Central memory CD8-positive, alpha-beta T cell (primary cell): ENCODE measurements at places on chromosomes 11 and 22.

- H3K4me3 ChIP-seq: no peak overlapping the region
- no peak for DNase-seq
These were observed 23.5 kb downstream of the TP53AIP1 start for GRCh38 chr11:128919216-128919615.

DNA sequence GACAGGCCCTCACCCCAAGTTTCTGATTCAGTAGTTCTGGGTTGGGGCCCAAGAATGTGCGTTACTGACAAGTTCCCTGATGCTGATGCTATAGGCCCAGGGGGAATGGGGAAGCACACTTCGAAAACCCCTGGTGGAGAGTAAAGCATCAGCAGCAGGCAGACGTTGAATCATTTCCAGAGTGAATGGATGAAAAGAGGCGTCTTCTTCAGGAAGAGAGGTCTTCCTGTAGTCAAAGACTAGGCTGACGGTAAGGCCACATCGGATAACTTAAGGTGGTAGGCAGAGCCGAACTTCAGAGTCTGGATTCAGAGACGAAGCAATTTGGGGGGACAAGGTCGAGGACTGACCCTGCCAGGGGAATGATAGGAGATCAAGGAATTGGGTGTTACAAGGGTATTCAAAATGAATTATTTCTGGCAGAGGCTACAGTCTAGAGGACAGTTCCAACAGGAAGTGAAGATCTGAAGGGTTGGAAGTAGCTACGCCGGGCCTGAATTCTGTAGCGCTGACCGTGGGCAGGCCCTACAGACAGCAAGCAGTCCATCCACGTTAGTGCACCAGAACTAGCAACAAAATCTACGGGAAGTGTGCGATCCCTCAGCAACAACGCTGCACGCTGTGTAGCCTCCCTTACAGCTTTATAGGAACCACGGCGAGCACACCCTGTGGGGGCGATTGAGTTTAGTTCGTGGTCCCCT lies 862 bp upstream of the CENATAC start:
- peak; percentile 15 for DNase-seq
- peaks cover 33% of the 10 kb centered on the region for H3K36me3 ChIP-seq
- peak overlapping the region; percentile 96 for H3K27ac ChIP-seq
- H3K27me3 ChIP-seq: no peaks in the 10 kb centered on the region

GRCh38 chr22:20568502-20569058 lies 61.2 kb downstream of the MED15 start:
- peak overlapping the region; percentile 82 for H3K4me3 ChIP-seq
- no peak for DNase-seq
- no peaks in the 10 kb centered on the region for H3K27me3 ChIP-seq
- peaks cover 87% of the 10 kb centered on the region for H3K4me1 ChIP-seq
- H3K27ac ChIP-seq: peak overlapping the region; percentile 90
- H3K36me3 ChIP-seq: peaks cover 75% of the 10 kb centered on the region

DNA sequence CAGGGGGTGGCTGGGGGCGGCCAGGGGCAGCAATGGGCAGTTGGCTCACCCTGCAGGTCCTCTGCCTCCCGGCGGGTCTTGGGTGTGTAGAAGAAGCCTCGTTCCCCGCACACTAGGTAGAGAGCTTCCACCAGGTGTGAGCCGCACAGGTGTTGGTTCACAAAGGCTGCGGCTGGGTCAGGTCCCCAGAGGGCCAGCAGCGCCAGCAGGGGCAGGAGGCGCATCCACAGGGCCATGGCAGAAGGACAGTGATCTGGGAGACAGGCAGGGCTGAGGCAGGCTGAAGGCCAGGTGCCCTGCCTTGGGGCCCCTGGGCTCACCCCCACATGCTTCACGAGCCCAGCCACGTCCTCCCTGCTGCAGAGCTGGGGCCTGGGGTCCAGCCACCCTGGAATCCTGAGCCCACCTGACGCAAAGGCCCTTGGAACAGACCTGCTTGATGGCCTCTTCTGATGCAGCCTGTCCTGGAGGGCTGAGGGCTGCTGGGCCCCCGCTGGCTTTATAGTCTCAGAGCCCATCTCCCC lies at the start of gene INS:
TSS of gene INS (minus strand) at position 474 of the 524 bp plus-strand sequence. CDS start at position 236, 238 bp downstream.
- no peaks in the 10 kb centered on the region for H3K4me1 ChIP-seq
- no peaks in the 10 kb centered on the region for H3K36me3 ChIP-seq
- peaks cover 6% of the 10 kb centered on the region for H3K27me3 ChIP-seq
- no peak for DNase-seq
- H3K27ac ChIP-seq: no peak within 1 kb of the TSS

GRCh38 chr11:107477820-107478219 lies 20.2 kb upstream of the CWF19L2 start:
- peaks cover 55% of the 10 kb centered on the region for H3K27me3 ChIP-seq
- H3K4me3 ChIP-seq: no peak overlapping the region
- H3K27ac ChIP-seq: no peak overlapping the region
- DNase-seq: no peak
- no peaks in the 10 kb centered on the region for H3K36me3 ChIP-seq
- H3K4me1 ChIP-seq: no peaks in the 10 kb centered on the region

DNA sequence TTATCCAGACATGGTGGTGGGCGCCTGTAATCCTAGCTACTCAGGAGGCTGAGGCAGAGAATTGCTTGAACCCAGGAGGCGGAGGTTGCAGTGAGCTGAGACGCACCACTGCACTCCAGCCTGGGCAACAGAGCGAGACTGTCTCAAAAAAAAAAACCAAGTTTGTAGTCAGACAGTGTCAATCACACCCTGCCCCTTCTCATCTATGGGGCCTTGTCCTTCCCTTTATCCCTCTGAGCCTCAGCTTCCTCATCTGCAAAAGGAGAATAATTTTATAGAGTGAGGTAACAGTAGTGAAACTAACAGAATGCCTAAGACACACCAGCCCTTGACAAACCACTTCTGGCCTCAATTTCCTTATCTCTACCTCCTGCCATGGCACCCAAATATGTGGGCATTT lies 10.7 kb downstream of the BCL9L start:
- H3K4me3 ChIP-seq: peak overlapping the region; percentile 84
- H3K27me3 ChIP-seq: no peaks in the 10 kb centered on the region
- peaks cover 64% of the 10 kb centered on the region for H3K36me3 ChIP-seq
- peak overlapping the region; percentile 99 for H3K27ac ChIP-seq
- no peak for DNase-seq
- H3K4me1 ChIP-seq: peaks cover 78% of the 10 kb centered on the region

GRCh38 chr11:19849947-19850593 lies 137.4 kb downstream of the NAV2 start:
- no peak overlapping the region for H3K27ac ChIP-seq
- H3K36me3 ChIP-seq: no peaks in the 10 kb centered on the region
- H3K4me3 ChIP-seq: no peak overlapping the region
- H3K27me3 ChIP-seq: no peaks in the 10 kb centered on the region

- no peak overlapping the region for H3K4me3 ChIP-seq
- H3K27me3 ChIP-seq: no peaks in the 10 kb centered on the region
- H3K36me3 ChIP-seq: peaks cover 11% of the 10 kb centered on the region
- DNase-seq: no peak
These were observed 18.1 kb downstream of the TOM1 start for GRCh38 chr22:35317680-35318290.

- H3K36me3 ChIP-seq: peaks cover 19% of the 10 kb centered on the region
- H3K27me3 ChIP-seq: peaks cover 12% of the 10 kb centered on the region
- DNase-seq: peak; percentile 70
- H3K4me1 ChIP-seq: peaks cover 30% of the 10 kb centered on the region
- peak overlapping the region; percentile 68 for H3K4me3 ChIP-seq
These were observed 28.2 kb downstream of the KCTD17 start for GRCh38 chr22:37079668-37080171.

DNA sequence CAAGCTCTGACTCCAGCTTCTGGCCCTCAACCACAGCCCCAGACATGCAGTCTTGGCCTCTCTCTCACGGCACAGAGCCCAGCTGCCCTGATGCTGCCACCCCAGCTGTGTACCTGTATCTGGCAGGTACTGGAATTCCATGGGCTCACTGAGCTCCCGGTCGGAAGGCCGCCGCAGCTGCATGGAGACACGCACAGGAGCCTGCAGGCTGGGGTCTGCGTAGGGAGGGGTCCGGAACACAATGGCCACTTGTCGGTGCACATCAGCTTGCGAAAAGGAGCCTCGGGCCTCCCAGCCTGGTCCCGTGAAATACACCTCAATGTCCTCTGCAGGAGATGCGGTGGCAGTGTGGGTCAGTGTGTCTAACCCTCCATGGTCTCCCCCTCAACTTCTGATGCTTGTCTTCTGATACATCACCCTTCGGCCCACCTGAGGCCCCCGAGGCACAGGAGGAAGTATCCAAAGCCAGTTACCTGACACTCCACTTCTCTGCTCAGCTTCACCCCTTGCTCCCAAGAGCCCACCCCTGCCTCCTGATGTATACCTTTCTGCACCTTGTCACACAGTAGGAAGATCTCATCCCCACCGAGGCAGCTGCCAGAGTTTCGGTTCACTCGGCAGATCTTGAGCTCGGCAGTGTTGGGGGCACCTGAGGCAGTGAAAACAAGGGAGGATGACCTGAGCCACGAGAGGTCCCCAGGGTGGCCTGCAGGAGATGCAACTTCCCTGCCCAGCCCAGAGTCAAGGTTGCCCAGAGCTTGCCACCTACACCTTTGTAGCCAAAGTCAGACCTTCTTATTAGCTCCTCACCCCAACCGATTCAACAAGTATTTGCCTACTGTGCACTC lies 4.3 kb downstream of the RELA start:
- no peaks in the 10 kb centered on the region for H3K27me3 ChIP-seq
- no peak for DNase-seq
- H3K27ac ChIP-seq: peak overlapping the region; percentile 20
- H3K4me1 ChIP-seq: peaks cover 56% of the 10 kb centered on the region
- H3K4me3 ChIP-seq: peak overlapping the region; percentile 11

- H3K4me1 ChIP-seq: no peaks in the 10 kb centered on the region
- H3K4me3 ChIP-seq: no peak overlapping the region
- no peak overlapping the region for H3K27ac ChIP-seq
- H3K27me3 ChIP-seq: no peaks in the 10 kb centered on the region
- H3K36me3 ChIP-seq: no peaks in the 10 kb centered on the region
These were observed 244.5 kb upstream of the MPPED2 start for GRCh38 chr11:30830681-30831080.

GRCh38 chr22:39486951-39487825 lies 14.9 kb upstream of the MIEF1 start:
- H3K27me3 ChIP-seq: no peaks in the 10 kb centered on the region
- H3K27ac ChIP-seq: no peak overlapping the region
- no peak for DNase-seq
- H3K4me3 ChIP-seq: no peak overlapping the region
- H3K4me1 ChIP-seq: peaks cover 6% of the 10 kb centered on the region
- H3K36me3 ChIP-seq: no peaks in the 10 kb centered on the region

- no peak for DNase-seq
- peaks cover 89% of the 10 kb centered on the region for H3K27me3 ChIP-seq
- no peak overlapping the region for H3K4me3 ChIP-seq
- no peak overlapping the region for H3K27ac ChIP-seq
These were observed 16.3 kb downstream of the HTR3A start for GRCh38 chr11:113991170-113991569.

- peaks cover 22% of the 10 kb centered on the region for H3K4me1 ChIP-seq
- no peaks in the 10 kb centered on the region for H3K27me3 ChIP-seq
- DNase-seq: no peak
- H3K36me3 ChIP-seq: no peaks in the 10 kb centered on the region
These were observed 8.6 kb upstream of the ARAP1 start for GRCh38 chr11:72760539-72761405.

- H3K4me1 ChIP-seq: peaks cover 14% of the 10 kb centered on the region
- peaks cover 2% of the 10 kb centered on the region for H3K36me3 ChIP-seq
These were observed 50.9 kb upstream of the LINC01488 start for GRCh38 chr11:69430566-69430965.

- DNase-seq: no peak
- no peaks in the 10 kb centered on the region for H3K36me3 ChIP-seq
- H3K27ac ChIP-seq: no peak overlapping the region
- H3K4me3 ChIP-seq: no peak overlapping the region
- H3K4me1 ChIP-seq: peaks cover 7% of the 10 kb centered on the region
These were observed 8.5 kb downstream of the DCHS1 start for GRCh38 chr11:6646918-6647679.

DNA sequence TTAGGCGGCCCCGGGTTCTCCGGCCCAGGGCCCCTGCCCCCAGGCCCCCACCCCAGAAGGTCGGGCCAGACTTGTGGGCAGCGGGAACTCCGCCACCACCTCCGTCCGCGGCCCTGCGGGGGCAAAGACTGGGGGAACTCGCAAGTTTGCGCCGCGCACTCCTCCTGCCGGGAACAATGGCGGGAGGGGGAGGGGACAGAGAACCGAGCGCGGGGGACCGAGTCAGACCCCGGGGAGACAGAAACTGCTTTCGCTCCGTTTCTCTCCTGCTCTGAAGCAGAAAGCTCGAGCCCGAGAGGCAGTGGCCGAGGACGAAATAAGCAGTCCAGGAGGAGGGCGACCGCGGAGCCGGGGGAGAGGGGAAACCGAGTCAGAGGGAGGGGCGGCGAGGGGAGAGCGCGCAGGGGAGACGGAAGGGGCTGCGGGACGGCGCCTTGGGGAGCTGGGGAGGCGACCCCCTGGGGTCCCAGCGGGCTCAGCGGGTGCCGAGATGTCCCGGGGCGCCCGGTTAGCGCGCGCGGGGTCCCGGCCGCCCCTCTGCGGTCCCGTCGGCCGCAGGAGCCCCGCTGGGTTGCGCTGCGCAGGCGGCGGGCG lies 555 bp downstream of the TP53I11 start:
- peak overlapping the region; percentile 83 for H3K27ac ChIP-seq
- H3K27me3 ChIP-seq: no peaks in the 10 kb centered on the region
- DNase-seq: no peak
- H3K4me1 ChIP-seq: peaks cover 27% of the 10 kb centered on the region
- H3K4me3 ChIP-seq: peak overlapping the region; percentile 88

GRCh38 chr11:106021967-106022794 lies at the start of gene MSANTD4:
Gene MSANTD4, minus strand, starts transcription at chr11:106022240. Its CDS starts 11,323 bp downstream, at chr11:106010917.
- peak; percentile 95 for DNase-seq
- peaks cover 44% of the 10 kb centered on the region for H3K4me1 ChIP-seq
- no peaks in the 10 kb centered on the region for H3K27me3 ChIP-seq
- peak within 1 kb of the TSS; percentile 92 for H3K4me3 ChIP-seq

DNA sequence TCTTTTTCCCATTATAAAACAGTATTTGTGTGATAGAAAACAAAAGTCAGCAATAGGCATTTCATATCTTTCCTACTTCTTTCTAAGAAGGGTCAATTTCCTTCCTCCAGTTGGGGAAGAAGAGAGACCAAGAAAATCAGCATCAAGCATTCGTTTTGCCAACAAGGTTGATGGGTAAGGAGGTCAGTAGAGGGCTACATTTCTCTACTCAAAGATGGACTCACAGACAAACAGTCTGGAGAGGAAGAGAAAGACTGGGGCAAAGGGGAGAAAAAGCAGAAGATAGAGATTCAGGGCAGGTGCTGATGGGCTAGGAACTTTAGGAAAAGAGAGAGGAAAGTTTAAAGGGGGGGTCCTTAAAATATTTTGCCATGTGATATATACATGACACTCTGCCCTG lies 8.6 kb upstream of the MTNR1B start:
- DNase-seq: no peak
- no peaks in the 10 kb centered on the region for H3K36me3 ChIP-seq
- no peak overlapping the region for H3K27ac ChIP-seq
- no peaks in the 10 kb centered on the region for H3K4me1 ChIP-seq
- no peak overlapping the region for H3K4me3 ChIP-seq

- H3K4me1 ChIP-seq: no peaks in the 10 kb centered on the region
- H3K36me3 ChIP-seq: no peaks in the 10 kb centered on the region
- H3K27ac ChIP-seq: no peak overlapping the region
- H3K27me3 ChIP-seq: no peaks in the 10 kb centered on the region
- DNase-seq: no peak
- no peak overlapping the region for H3K4me3 ChIP-seq
These were observed 597.2 kb downstream of the DLG2 start for GRCh38 chr11:85029964-85030363.
